Renal cortex interstitium (tissue), 15 donors: ENCODE measurements at places on chromosomes 11 and 22. TPM values are rescaled to one million over a fixed set of nuclear protein-coding genes. Genes with fewer than 3 reads are reported as not detected.

DNA sequence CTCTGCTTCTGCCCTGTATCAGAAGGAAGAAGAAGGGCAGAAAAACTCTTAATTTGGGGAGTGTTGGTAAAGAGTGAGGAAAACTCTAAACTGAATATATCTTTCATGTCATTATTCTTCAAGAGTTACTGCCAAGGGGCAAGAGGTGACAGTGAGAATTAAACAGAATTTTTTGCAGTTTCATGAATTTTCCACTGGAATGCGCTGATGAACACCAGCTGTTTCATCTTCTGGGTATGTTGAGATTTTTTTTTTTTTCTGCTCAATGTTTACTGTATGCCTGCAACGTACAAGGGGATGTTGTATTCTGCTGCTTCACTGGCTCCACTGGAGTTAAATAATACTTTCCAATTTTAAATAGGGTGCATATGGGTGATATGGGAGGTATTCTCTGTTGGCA is 117.8 kb downstream of the FAM76B start:
- DNase-seq: peak; percentile 61

DNA sequence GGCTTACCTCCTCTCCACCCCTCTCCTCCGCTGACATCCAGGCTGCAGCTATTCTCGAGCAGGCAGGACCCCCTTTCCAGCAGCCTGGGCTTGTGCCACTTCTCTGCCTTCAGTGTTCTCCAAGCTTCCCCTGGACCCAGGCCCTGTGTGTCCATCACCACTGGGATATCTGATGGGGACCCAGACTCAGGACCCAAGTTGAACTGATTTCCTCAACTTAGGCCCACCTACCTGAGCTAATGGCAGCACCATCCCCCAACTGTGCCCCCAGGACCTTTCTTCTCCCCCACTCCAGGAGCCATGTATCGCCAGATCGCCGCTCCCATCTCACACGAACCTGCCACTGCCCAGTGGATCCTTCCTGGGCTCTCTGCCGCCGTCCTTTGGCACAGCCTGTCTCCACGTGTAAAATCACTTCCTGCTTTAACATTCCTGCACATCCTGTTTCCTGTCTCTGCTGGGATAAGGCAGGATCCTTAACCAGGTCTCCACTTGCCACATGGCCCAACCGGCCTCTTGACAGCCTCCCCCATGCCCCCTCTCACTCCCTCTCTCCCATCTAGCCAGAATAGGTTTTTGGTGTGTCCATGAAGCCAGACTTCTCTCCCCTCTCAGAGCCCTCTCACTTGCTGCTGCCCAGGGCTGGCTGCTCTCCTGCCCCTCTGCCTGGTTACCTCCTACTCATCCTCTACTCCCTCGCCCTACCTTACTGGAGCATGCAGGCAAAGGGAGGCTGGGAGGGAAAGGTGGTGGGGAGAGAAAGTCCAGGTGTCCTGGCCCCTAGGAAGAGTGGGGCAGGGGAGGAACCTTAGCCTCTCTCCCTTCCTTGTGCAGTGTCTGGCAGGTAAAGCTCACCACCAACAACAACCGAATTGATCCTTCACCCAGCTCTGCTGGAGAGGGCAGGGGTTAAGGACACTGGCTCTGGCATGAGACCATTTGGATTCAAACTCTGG is 9.4 kb downstream of the SPATA19 start:
- DNase-seq: no peak

DNA sequence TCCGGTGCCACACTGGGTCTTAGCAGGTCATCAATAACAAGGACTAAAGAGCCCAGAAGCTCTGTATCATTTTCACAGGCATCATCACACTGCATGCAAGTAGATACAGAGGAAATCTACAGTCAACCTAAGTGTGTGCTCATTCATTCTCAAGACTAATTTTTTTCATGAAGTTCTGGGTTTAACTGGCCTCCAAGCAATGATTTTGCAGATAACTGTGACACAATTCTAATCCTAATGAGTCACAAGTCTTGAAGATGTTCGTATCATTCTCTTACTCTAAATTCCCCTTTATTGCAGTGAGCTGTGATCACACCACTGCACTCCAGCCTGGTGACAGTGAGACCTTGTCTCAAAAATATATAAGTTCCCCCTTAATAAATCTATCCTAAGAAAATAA is 2.5 kb downstream of the OR52W1 start:
- no peak for DNase-seq

DNA sequence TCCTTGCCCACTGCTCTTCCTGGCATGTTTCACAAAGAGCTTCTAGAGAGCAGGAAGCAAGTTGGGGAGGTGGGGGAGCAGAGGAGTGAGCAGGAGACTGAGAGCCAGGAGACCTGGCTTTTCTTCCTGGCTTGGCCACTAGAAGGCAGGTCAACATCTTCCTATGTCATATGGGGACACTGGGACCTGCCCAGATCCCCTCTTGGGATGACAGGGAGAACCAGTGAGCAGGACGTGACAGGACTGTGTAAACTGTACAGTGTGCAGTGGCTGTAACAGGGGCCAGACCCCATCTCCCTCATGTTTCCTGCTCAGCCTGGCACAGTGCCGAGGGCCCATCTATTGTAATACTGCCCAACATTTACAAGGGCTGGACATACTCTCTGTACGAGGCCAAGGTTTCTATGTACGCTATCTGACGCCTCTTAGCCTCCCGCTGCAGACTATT is 29.4 kb downstream of the GDPD5 start:
- DNase-seq: no peak

DNA sequence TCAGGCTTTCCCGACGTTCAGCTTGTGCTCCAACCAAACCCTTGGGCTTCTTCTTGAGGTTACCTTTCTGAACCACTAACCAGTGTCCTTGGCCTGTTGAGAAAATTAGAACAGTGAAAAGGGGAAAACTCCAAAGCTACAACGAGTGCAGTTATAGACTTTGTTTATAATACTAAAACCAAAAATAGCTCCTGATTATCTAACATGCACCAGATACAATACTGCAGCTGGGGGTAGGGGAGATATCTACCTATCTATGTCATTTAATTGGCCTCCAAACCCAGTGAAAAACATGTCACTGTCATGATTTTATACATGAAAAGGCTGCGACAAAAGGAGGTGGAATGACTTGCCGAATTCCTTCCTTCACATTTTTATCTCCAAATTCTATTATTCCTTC is 11.9 kb downstream of the XRRA1 start:
- no peak for DNase-seq

DNA sequence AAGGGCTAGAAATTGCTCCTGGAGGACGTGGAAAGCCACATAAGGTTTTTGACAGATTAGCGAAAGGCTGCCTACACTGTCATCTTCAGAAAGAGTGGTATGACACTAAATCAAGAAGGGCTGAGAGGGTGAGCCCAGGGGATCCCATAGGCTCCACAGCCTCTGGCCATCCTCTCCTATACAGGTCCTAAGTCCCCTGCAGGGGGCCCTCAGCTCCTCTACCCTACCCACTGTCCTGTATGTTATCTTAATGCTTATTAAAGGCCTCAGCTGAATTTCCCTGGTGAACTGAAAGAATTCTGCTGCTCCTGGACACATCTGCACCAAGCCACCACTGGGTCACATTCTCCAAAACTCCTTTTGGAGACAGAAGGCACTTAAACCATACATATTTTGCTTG is 7.9 kb downstream of the KLHL22 start:
- DNase-seq: no peak

DNA sequence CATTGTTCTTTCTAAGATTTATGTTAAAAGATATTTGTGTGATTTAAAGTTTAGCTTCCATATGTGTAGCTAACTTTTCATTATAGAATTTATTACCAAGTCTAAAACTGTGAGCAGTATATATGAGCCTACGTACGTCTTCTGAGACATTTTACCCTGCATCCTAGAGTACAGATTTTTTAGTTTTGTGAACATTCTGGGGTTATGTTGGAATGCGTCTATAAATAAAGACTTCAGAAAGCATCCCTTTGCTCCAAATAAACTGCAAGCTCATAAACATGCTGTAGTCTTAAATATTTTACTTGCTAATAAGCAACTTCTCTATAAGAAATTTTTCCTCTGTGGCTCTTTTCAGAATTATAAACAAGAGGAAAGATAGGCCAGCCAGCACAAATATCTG is 236.5 kb downstream of the DDX10 start:
- DNase-seq: no peak

GRCh38 chr11:128613300-128613995 is 26.1 kb upstream of the ETS1 start:
- no peak for DNase-seq

DNA sequence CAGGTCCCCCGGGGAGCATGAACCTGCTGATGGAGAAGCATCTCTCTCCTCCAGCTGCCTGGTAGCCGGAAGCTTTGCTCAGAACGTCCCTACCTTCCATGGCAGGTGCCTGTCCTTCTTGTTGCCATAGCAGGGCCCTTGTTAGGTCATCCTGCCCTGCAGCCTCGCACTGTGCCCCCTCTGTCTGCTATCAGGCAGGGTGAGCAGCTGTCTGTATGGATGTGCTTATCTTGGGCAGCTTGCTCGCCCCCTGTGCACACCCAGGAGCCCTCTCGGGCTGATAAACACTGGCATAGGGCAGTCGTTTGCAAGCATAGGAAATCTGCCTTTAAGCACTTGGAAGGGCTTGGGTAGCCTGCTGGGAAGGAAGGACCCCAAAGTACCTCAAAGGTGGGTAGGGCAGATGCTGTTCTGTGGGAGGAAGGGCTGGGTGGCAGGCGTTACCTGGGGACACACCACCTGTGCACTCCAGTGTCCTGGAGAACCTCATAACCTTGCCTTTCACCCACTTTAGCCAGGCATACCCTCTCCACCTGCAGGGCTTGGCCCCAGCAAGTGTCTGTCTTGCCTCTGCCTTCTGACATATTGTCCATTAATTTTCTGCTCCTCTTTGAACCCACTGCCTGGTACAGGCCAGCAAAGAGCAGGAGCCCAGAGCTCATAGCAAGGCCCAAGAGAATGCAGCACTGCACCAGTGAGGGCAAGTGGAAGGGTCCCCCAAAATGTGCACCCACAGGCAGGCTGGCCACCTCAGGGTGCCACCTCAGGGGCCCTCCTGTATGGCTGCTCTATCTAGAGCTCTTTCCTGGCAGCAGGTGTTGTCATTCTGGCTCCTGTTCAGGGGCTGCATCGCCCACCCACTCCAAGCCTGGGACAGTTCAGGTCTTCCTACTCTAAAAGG is 8.0 kb upstream of the COMT start:
- DNase-seq: no peak

GRCh38 chr11:11899401-11899800 is 57.6 kb downstream of the USP47 start:
- no peak for DNase-seq

GRCh38 chr22:36331306-36331911 is 56.4 kb downstream of the MYH9 start:
- DNase-seq: no peak

DNA sequence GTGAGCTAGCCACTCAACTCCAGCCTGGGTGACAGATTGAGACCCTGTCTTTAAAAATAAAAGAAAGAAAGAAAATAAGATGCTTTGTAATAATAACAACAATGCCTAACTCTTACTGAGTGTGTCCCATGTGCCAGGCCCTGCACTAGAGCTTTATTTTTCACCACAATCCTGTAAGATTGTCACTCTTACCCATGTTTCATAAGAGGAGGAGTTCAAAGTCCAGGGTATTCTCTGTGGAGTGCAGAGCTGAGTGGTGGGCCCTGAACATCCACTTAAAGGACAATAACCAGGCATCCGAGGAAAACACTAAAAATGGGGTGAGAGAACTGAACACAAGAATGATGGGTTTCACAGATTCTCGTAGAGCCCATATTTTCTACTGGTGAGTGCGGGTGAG is 925 bp upstream of the C11orf52 start:
- DNase-seq: no peak

Gene CEP126
- polyA plus RNA-seq: 3.8 TPM

Gene NECTIN1
- polyA plus RNA-seq: 34.9 TPM

Gene UBQLN3
- polyA plus RNA-seq: not detected

Gene TRIM51
- not detected for polyA plus RNA-seq

Gene NXPE2
- 0.47 TPM for polyA plus RNA-seq

Gene POU2F3
- 0.92 TPM for polyA plus RNA-seq

Gene MFRP
- not detected for polyA plus RNA-seq

Gene OTOG
- polyA plus RNA-seq: 0.27 TPM
